ENCODE measurements at places on chromosomes 1 and 21.

DNA sequence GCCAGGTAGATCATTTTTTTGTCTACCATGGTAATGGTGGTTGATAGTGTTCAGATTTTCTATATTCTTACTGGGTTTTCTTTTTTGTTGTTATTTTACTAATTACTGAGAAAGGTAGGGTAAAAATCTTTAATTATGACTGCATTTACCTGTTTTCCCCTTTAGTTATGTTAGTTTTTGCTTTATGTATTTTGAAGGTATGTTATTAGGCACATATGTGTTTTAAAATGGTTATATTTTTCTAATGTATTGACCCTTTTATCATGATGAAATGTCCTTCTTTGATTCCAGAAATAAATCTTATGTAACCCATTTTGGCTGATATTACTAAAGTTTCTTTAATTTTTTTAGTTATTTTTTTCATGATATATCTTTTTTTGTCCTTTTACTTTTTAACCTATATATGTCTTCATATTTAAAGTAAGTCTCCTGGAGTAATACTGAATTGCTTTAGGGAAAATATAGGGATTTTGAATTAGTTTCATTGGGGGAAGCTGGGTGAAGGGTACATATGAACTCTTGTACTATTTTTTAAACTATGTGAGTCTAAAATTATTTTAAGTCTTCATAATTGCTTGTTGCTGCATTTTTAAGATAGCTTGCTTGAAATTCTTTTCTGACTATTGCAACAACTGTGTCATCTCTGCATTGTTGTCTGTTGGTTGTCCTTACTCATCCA lies 22.4 kb downstream of the SLC35A3 start:
- no peak for ATAC-seq

- peak; percentile 78 for ATAC-seq
These were observed 62.3 kb upstream of the SLC25A33 start for GRCh38 chr1:9476790-9477463.

DNA sequence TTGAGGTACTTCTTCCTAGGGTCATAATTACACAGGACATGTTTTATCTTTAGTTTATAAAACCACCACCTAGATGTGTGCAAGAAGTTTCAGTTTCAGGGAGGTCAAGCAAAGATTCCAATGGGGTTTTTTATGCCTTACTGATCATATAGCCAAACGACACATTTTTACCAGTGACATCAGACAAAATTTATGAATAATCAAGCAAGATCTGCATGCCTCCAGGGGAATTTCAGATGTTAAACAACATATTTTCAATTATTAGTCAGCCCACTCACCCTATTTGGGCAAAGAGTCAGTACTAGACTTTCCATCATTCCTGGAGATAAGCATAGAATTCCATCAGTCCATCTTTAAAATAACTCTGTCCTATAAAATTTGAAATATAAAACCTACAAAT lies 867.4 kb downstream of the KCNT2 start:
- no peak for ATAC-seq

DNA sequence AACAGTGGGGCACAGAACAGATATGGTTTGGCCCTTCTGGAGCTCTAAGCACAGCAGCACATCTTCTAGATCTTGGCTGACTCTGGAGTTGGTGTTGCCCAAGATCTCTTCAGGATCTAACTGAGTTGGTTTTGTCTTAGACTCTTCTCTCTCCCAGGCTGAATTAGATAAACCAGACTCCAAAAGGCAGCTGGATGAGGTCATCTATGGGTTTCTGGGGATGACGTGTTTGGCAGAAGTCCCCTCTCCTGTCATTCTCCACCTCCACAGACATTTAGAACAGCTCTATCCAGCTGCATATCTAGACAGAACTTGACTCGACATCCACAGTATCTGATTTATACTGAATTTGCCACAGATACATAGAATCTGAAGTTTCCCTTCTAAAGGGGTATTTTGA lies 75.3 kb downstream of the ST6GALNAC5 start:
- no peak for ATAC-seq

DNA sequence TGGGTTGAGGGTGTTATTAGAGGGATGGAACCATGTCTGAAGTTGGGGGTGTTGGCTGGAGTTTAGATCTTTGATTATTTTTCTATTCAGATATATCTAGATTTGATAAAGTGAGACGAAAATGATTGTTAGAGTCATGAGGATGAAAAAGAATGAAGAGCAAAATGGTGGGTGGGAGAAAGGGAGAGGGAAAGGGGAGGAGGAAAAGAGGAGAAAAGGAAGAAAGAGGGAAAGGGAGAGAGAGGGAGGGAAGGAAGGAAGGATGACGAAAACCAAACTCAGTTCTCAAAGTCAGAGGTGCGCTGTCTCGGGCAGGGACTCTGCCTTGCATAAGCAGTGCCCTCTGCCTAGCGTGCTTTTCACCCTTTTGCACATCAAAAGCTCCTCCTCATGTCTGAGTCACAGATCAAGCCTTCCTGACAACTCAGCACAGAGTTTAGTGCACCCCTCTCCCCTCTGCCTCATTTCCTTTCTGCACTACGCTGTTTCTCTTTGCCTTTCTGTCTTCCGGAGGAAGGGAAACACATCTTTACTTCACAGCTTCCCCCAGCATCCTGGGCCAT lies 225.8 kb upstream of the PROX1 start:
- no peak for ATAC-seq

DNA sequence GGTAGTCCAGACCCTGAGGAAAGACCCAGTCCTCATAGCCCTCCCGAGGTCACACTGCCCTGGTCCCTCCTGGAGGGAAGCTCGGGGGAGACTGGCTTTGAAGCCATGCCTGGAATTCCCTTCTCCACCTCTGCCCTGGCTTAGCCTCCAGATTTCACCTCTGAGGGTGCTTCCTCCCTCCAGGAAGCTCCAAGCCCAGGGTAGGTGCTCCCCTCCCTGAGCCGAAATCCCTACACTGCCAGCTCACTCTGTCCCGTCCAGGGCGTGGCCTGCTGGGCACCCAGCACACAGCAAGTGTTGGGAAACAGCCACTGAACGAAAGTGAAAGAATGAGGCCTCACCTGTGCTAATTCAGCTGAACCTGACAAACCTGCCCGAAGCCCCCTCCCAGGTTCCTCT lies 6.0 kb upstream of the TNFRSF25 start:
- peak; percentile 87 for ATAC-seq

- no peak for ATAC-seq
These were observed 55.6 kb upstream of the GPR153 start for GRCh38 chr1:6316240-6317097.

DNA sequence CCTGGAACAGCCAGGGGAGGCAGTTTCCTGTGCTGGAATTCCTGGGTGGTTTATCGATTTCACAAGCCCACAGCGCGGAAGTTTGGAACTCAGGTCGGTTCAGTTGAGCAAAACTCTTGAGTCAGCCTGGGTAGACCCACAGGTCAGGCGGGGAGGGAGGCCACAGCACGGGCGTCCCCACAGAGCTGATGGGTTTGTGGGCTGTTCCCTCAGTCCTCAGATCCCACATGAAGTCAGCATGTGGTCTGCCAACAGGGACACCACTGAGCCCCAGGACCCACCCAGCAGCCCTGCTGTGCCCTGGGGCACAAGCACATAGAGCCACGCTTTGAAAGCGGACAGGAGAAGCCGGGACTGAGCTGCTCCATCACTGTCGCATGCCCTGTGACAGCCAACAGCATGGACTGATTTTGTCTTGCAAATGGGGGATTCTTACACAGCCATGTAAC lies 17.4 kb downstream of the BMP8A start:
- no peak for ATAC-seq
